ENCODE measurements at places on chromosomes 11 and 22. TPM values are rescaled to one million over a fixed set of nuclear protein-coding genes. Genes with fewer than 3 reads are reported as not detected.

The OR52E8 gene
- not detected for total RNA-seq

DNA sequence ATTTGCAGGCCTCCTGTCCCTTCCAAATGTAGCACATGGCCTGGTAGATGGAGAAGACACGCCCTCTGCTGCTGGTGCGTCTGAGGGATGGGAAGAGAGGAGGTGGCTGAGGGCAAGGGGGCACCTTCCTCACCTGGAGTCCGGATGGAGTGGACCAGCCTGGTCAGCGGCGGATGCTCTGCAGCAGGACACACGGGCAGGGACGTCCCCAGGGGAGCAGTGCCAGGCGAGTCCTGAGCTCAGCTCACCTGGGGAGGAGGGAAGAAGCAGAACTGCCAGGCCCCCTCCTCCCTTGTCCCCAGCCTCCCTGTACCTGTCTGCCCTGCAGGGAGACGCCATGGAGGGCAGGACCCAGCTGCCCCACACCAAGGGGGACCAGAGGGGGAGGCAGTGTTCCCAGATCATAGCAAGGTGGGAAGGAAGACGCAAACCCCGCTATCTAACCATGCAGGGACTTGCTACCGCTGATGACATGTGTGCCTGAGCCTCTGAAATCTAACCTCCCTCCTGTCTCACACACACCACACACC, 1495.9 kb downstream of the BRD1 start:
- no peak for DNase-seq

DNA sequence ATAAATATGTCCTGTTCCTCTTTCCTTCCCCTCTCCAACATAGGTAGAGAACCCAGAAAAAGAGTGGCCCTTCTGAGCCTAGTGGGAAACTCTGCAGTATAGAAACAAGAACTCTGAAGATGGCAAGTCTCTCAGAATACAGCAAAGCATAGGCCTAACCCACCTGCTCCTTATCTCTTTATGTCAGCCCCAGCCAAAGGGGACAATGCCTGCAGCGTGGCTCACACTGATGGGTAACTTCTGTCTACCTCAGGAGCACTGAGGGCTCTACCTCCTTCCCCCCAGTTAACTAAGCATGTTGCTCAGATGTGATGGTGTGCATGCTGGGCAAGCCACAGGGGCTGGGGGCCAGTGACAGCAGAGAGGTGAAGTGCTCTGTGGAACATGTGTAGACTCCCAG, 4.9 kb upstream of the NRIP3 start:
- DNase-seq = no peak

DNA sequence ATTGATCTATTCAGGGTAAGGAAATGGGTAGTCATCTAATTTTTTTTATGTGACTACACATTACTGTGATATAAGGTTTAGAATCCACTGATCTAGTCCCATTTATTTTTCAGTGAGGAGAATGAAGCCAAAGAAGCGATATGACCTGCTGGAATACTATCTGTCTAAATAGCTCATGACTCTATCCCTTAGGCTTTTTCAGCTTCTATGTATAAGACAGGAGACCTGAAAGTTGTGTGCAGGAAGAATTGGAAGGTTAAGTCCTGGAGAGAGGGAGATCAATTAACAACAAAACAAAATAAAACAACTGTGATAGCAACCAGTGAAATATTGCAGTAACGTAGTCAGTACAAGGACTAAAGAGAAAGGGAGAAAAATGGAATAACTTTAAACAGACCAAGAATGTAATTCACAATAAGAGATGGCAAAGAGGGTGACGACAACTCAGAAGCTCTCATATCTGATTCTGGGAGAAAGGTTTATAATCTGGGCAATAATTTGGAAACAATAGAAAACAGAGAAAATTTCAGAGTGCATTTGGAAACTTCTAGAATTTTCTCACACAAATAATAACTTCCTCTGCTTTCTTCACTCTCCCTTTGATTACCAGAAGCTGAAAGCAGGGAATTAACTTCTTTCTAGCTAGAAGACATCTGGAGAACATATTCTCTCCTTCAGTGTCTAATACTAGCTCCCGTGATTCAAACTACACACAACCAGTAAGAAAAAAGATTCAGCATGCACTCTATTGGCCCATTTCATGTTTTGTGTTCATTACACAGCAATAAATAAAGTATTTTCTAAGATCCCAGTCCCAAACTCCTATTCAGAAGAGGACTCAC, 19.2 kb upstream of the CASP12 start:
- DNase-seq = no peak

The PIWIL4 gene
- total RNA-seq = not detected

DNA sequence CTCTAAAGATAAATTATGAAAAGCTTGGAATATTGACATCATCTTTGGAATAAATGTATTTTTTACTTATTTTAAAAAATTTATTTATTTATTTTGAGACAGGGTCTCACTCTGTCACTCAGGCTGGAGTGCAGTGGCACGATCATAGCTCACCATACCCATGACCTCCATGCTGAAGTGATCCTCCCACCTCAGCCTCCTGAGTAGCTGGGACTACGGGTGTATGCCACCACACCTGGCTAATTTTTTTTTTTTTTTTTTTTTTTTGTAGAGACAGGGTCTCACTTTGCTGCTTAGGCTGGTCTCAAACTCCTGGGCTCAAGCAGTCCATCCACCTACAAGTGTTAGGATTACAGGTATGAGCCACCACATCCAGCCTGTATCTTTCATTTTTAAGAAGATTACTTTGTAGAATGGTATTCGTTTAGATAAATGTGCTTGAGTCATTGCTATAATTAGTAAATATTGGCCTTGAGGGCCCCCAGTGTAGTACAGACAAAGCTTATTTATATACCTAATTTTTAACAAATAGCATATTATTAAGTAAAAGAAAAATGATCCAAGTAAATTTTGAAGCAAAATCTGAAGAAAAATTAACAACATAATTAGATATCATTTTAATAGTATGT, 8.5 kb downstream of the SWAP70 start:
- no peak for DNase-seq

The KIF18A gene
- 25.9 TPM for total RNA-seq

The SOX6 gene
- 0.15 TPM for total RNA-seq

- DNase-seq = peak; percentile 89
Measured at GRCh38 chr11:8813658-8814057, 97.3 kb upstream of the AKIP1 start.

The PNPLA5 gene
- total RNA-seq = 5.2 TPM

DNA sequence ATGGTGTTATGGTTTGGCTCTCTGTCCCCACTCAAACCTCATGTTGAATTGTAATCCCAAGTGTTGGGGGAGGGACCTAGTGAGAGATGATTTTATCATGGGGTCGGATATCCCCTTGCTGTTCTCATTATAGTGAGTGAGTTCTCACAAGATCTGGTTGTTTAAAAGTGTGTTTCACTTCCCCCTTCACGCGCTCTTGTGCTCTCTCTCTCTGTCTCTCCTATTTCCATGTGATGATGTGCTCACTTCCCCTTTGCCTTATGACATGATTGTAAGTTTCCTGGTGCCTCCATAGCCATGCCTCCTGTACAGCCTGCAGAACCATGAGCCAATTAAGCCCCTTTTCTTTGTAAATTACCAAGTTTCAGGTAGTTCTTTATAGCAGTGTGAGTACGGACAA, 765.1 kb downstream of the KCNA4 start:
- DNase-seq = no peak

GRCh38 chr11:67073908-67074307, 17.3 kb downstream of the RHOD start:
- no peak for DNase-seq

DNA sequence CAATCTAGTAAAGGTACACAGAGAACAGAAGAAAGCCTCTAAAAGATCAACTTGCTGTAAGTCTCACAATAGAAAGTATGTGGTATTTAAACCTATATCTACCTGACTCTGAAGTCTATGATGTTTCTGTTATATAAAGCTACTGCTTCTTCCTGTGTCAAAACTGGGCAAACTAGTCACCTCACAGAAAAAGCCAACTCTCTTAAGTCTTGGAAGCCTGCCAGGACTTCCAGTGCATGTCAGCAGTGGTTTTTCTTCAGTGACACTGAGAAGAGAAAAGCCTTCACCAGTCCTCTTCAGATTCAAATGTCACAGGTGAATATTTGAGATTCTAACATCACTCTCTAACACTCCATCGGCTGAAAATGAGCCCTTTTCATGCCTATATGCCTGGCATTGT, 808.0 kb downstream of the DLG2 start:
- DNase-seq = no peak

The LYVE1 gene
- not detected for total RNA-seq

The XNDC1N gene
- total RNA-seq = 11.0 TPM

DNA sequence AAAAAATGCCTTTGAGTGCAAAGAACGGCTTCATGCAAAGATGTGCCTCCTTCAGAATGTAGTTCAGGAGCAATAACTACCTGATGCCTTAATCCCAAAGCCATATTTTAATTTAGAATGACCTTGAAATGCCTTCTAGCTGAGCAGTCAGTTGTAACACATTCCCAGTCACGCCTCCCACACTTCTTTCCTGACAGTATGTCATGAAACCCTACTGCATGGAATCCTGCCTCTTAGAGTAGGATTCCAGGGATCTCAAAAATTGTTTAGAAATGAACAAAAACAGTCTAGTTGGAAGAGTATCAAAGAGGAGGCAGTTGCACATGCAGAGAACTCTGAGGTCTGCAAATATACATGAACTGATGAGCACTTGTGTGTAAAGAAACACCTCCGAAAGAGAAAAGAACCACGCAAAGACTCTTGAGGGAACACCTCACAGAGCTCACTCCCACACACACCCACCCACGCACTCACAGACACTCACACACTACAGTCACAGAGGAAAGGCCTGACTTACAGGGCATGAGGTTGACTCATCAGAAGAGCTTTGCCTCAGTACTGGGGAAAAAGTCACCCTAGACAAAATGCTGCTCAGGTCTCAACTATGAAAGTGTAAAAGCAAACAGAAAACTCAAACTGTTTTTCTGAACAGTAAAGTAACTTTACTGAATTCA, 77.4 kb downstream of the GGTLC2 start:
- no peak for DNase-seq

DNA sequence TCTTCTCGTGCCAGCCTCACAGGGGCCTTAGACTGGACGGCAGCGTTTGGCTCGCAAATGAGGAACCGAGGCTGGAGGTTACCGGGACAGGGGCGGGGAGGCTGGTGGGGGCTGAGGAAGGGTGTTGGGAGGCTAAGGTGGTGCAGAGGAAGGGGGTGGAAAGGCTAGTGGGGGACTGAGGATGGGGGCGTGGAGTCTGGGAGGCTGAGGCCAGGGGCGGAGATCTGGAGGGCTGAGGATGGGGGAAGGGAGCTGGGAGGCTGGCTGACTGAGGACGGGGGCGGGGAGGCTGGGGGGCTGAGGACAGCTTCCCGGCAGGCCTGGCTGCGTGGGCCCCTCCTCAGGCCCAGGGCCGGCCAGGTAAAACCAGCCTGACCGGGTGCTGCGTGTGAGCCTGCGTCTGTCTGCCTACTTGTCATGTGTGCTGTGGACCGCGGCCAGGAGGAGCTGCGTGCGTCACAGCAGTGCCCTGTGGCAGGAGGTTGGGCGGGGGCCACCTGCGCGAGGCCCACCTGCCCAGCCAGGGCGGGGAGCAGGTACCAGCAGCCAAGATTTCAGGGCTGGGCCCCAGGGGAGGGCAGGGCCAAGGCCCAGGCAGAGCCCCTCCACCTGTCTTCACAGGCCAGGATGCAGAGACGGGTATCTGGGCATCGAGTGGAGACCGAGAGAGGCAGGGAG, 9.4 kb upstream of the PIM3 start:
- peak; percentile 38 for DNase-seq

The SESN3 gene
- total RNA-seq = 36.8 TPM

DNA sequence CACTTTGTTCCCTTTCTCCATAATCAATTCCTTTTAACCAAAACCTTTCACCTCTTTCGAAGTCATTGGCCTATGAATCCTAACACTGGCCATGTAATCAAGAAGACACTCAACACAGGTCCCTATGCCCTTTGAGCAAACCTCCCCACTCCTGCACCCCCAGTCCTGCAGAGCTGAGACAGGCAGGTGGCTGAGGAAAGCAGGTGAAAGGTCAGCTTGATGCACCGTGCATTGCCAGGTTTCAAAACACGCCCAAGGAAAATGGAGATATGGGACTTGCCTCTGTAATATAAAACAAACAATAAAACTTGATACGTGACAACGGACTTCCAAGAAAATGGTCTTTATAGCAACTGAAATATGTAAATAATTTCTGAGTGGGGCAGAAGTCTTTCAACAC, 10.6 kb downstream of the CPT1A start:
- no peak for DNase-seq

DNA sequence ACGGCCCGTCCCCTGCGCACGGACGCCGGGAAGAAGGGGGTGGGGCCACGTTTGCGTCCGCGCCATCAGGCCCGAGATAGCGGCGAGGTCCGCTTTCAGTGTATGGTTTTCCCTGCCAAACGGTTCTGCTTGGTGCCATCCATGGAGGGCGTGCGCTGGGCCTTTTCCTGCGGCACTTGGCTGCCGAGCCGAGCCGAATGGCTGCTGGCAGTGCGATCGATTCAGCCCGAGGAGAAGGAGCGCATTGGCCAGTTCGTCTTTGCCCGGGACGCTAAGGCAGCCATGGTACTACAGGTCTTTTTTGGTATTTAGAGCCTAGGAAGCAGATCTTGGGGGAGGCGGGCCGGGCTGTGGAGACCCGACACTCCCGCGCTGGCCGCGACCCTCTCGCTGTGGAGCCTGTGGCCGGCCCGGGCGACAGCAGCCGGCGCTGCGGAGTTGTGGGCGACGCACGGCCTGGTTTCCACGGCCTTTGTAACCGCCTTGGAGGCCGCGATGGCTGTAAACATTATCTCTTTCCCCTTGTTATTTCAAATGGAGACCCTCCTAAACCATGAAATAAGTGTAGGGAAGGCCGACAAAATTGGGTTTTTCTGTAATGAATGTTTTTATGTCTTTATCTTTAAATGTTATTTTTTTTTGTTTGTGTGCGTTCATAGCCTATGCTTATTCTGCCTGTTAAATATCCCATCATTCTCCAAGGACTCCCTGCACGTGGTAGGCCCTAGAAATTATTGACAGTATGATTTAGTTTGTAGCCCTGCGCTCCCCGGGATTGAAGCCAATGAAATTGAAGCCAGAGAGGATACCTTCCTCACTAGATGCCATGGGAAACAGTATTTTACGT, at the start of gene AASDHPPT:
TSS of gene AASDHPPT (plus strand) at position 54 of the 847 bp plus-strand sequence. CDS start at position 103, 49 bp downstream.
- no peak for DNase-seq

DNA sequence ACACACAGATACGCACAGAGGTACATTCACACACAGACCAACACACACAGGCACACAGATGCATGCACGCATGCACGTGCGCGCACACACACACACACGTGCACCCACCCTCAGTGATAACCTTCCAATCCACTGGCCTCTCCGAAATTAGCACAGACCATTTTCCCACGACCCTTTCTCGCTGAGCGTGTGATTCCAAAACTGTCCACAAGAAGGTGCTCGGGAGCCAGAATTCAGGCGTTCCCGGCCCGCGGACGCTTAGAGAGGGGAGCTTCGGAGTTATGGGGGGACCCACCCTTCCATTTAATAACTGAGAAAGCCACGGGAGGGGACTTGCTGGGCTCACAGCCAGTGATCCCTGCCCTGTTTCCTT, 33.8 kb upstream of the SLC35C1 start:
- DNase-seq = peak; percentile 68

DNA sequence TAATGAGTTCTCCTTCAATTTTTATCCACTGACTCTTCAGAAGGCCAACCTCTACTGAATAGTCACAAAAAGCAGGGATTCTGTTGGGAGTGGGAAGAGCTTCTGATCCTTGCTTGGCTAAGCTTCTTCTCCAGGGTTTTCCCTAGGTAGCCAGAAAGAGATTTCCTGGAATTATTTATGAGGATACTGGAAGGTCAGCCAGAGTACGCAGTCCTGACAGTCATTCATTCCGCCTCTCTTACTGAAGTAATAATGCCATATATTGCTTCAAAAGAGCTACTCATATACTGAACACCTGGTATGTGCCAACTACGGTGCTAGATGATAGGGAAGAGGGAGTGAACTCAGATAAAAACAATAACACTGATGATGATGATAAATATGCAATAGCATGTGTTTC, 116.1 kb downstream of the CCDC34 start:
- DNase-seq = no peak

The SCGB2A2 gene
- total RNA-seq = not detected
